Activated T-helper 17 cell treated with anti-CD3 and anti-CD28 coated beads, Interleukin-2, amount 50 U/mL, for 72 hours (primary cell): ENCODE measurements at places on chromosomes 4 and X.
A peak's percentile ranks its signal among the peaks of the same experiment; 100 is the strongest.

GRCh38 chr4:146407257-146407656 lies 114.5 kb downstream of the SLC10A7 start:
- no peak for ATAC-seq

GRCh38 chr4:180456928-180457327 lies 1786.3 kb upstream of the TENM3 start:
- ATAC-seq: no peak

DNA sequence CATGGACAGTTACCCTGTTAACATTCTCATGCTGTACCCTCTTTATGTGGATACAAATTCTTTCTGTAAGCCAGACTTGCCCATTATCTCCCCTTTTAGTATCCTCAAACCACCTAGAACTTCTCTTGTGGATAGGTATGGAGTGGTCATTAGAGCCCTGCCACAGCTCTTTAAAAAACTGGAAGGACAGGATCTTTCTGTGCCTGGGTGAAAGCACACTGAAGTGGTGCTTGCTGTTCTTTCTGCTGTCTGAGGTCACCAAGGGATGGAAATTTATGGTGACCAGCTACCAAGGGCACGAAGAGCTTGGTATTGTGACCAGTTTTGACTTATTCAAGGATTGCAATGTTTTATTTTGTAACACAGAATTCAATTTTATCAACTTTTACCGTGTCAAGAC lies 344.2 kb downstream of the CBLL2 start:
- no peak for ATAC-seq

- ATAC-seq: peak; percentile 75
Measured at GRCh38 chr4:94214703-94215319, 7.1 kb downstream of the SMARCAD1 start.

- ATAC-seq: no peak
Measured at GRCh38 chrX:17435476-17435875, 60.5 kb downstream of the NHS start.

DNA sequence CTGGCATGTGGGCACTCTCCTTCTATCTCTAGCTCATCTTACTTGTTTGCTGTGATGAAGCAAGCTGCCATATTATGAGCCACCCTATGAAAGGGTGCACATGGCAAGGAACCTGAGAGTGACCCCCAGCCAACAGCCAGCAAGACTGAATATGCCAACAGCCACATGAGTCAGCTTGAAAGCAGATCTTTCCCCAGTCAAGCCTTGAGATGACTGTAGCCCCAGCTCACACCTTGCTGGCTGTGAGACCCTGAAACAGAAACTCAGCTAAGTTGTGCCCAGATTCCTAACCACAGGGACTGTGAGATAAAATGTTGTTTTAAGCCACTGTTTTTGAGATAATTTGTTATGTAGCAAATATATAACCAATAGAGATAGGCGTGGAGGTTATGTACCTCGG lies 36.2 kb downstream of the KDM5C start:
- ATAC-seq: peak; percentile 78

DNA sequence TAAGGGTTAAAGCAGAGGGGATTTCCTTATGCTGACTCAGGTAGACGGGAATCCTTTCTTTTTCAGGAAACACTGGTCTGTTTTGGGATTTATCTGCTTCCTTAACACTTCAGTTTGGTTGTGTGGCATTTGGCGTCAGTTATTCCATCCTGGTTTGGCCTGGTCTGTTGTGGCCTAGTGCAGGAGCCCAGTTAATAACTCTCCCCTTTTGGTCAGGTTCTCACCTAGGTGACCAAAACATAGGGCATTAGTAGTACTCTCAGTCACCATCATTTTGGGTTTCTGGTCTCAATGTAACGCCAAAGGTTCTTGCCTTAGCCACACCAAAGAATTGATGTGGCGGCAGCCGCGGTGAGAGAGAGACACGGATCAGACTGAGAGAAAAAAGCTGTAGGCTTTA lies 39.7 kb upstream of the IL9R start:
- ATAC-seq: no peak

DNA sequence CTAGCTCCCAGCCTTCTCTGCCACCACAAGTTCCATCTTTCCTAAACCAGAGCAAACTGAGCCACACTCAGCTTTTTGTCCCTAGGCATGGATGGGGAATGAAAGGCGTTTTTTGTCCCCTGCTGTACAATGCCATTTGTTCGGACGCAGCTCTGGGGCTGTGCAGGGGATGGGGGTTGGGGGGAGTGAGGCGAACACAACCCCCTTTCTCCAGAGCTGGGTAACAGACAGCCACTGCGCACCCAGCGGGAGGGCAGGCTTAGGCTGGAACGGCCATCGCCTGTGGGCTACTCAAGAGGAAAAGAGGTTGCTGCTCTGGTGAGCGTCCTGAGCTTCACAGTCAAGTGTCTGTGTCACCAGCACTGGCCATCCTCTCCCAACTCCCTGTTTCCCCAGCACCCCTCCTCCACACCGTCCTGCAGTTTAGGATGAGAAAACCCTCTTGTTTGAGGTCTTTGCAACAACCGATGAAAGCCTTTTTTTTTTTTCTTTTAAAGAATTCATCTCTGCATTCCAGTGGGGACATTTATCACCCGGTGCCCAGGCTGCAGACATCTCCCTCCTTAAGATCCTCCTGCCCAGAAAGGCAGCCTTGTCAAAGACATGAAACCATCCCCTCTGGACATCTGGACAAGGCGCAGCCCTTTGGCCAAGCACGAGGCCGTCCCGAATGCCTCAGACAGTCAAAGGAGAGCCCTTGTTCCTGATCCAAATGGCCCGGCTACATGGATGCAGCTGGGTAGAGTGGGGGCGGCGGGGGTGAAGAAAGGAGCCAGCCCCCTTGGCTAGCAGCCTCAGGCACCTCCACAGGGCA lies 419.6 kb downstream of the BCOR start:
- ATAC-seq: no peak

- ATAC-seq: no peak
Measured at GRCh38 chrX:54509400-54509799, 13.4 kb upstream of the FGD1 start.

DNA sequence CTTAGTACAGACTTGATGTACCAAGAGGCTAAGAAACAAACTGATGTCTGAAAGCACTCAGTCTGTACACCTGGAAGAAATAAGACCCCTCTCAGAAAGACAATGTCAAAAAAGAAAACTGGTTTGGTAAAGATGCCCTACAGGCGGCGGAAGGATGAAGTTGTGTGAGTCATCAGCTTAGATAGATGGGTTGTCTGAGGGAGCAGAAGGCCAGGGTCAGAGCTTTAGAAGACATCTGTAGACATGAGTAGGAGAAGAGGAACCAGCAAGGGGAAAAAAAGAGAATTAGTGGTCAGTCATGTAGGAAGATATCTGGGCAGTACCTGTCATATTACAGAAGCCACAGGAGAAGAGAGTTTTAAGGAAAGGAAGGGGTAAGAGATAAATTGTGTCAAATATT lies 8.3 kb downstream of the SRPX2 start:
- no peak for ATAC-seq

- ATAC-seq: peak; percentile 100
Measured at GRCh38 chr4:127997534-127998388, 32.6 kb downstream of the ABHD18 start.

GRCh38 chr4:185515248-185515647 lies 20.1 kb downstream of the PDLIM3 start:
- no peak for ATAC-seq

DNA sequence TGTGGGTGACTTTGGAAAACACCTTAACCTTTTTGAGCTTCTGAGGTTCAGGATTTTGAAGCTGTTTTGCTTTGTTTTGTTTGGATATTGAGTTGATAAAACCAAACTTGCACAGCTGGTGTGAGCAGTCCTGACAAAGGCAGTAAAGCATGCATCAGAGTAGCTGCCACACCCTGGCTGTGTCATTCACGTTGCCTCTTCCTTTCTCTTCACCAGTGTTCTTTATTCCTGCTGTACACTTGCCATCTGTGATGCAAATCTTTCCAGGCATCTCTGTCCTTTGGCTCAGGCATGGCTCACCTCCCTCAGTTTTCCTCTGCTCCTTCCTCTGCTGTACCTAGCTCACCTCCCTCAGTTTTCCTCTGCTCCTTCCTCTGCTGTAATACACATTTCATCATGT lies 1850.2 kb upstream of the AGA start:
- no peak for ATAC-seq

- no peak for ATAC-seq
Measured at GRCh38 chr4:105135785-105136184, 10.9 kb upstream of the TET2 start.

GRCh38 chr4:113060853-113061252 lies 11.4 kb downstream of the ANK2 start:
- no peak for ATAC-seq

GRCh38 chrX:85109235-85109634 lies 105.6 kb downstream of the APOOL start:
- no peak for ATAC-seq

DNA sequence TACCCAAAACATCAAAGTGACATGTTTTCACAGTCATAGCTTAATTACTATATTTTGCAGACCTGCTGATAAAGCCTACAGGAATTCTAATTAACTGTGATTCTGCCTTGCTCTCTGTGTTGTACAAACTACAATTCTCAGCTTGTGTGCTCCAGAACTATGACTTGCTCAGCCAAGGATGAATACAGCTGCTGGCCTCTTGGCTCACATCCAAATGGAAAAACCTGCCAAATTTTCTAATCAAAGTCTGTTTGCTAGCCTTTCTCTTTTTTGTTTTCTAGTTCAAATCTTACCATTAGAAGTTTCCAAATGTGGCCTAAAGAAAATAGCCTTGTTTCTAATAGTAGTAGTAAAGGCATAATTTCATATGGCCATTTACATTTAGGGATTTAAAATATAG lies 1176.8 kb downstream of the FAM133A start:
- ATAC-seq: no peak

DNA sequence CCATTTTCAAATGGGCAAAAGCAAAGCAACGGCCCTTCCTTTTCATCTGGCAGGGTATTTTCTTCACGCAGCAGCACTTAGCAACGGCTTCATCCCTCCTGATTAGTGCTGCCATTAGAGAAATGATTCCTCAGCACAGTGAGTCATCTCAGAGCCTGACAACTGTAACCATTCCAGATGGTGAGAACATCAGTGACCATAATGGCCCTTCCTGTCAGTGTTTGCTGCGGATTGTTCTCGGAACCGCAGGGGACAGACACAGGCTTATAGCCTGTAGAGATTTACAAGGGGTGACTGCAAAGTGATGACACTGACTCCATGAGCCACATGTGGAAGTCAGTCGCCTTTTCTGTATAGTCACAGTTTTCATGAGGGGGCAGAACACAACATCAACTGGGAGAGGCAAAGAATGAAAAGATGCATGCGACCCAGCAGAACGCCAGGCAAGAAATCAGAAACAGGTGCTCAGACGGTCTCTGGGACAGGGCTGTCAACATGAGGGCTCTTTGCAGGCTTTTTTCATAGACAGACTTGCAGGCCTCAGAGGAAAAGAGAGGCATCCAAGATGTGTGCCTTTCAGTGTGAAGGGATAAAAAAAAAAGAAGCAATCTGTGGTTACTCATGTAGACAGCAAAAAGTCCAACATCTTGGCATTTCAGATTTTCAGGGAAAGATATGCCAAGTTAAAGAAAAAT lies 69.9 kb upstream of the FBXW7 start:
- no peak for ATAC-seq

DNA sequence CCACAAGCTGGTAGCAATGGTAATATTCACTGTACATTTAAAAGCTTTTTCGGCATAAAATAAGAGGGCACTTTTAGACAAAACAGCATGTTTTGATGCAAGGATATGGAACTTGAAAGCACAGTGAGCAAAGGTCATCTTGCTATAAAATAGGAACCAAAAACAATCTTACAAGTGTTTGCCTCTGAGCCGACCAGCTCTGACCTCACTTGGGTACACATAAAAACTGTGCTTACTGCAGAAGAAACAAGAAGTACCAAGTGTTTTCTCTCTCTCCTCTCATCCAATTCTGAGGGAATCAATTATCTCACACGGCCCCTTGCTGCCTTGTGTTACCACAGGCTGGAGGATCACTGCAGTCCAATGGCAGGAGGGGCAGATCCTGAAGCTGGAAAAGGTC lies 4.8 kb upstream of the IQSEC2 start:
- ATAC-seq: no peak

GRCh38 chrX:137748827-137749226 lies 182.9 kb downstream of the ZIC3 start:
- no peak for ATAC-seq

DNA sequence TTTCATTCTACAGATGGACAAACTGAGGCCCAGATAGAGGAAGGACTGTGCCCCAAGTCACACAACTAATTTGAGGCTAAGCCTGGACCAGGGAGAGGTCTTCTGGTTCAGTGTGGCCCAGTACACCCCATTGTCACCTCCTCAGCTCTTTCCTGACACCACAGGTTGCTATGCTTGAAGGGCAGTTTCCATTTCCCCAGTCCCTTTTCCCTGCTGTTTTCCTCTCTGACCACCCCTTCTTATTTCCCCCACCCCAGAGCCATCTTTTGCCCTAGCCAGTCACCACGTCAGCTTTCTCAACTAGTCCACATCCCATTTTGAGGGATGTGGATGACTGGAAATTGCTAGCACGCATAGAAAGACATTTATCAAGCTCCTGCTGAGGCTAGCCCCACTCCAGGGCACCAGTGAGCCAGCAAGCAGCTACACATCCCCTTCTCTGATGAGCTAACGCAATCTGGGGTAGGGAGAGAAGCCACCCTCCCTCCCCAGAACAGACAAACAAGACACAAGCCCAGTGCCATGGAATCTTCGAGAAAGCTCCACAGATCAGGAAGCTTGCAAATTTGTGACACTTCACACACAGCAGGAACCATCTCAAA lies 1.3 kb downstream of the GABRE start:
- no peak for ATAC-seq

GRCh38 chrX:124401696-124402095 lies 55.3 kb downstream of the SH2D1A start:
- no peak for ATAC-seq

GRCh38 chr4:2592572-2592971 lies 56.1 kb downstream of the FAM193A start:
- ATAC-seq: no peak

GRCh38 chr4:108651014-108651791 lies 804 bp downstream of the OSTC start:
- ATAC-seq: no peak

GRCh38 chr4:151853034-151853433 lies 92.2 kb upstream of the GATB start:
- no peak for ATAC-seq
